Activated CD4-positive, alpha-beta T cell treated with anti-CD3 and anti-CD28 coated beads for 36 hours (primary cell): ENCODE measurements at places on chromosomes 3 and 15.

GRCh38 chr3:51539291-51539941 lies 897 bp downstream of the RAD54L2 start:
- DNase-seq: peak; percentile 74

DNA sequence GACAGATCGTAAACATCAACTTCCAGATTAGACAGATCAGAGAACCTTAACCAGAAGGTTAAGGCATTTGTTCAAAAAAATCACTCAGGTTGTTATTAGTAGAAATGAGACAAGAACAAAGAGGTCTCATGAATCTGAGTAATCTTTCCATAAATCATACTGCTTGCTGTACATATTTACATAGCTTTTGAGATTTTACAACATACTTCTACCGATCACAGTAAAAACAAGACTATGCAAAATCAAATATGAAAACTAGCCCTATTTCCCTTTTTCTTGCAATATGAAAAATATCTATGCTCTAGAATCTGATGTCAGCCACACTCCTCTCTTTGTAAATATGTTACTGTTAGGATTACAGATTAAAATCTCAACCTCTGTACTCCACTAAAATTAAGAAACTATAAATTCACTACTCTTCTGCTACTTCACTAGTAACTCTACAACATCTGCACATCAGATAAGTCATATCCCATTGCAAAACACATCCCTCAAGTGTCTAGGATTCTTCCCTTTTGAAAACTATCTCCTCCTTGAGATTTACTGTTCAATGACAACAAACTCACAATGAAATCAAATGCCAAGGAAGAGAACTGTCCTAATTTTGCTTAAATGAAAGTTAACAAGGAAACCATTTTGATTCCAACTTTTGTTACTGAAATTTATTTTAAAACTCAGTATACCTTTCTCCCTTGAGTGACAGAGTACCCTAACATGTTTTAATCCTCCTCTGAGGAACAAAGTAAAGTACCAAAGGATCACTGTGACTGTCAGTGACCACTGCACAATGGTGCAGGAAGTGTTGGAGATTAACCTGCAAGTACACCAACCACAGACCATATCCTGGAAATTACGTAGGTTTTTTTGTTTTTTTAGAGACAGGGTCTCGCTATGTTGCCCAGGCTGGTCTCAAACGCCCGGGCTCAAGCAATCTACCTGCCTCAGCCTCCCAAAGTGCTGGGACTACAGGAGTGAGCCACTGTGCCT lies 12.8 kb downstream of the DCUN1D1 start:
- no peak for DNase-seq

DNA sequence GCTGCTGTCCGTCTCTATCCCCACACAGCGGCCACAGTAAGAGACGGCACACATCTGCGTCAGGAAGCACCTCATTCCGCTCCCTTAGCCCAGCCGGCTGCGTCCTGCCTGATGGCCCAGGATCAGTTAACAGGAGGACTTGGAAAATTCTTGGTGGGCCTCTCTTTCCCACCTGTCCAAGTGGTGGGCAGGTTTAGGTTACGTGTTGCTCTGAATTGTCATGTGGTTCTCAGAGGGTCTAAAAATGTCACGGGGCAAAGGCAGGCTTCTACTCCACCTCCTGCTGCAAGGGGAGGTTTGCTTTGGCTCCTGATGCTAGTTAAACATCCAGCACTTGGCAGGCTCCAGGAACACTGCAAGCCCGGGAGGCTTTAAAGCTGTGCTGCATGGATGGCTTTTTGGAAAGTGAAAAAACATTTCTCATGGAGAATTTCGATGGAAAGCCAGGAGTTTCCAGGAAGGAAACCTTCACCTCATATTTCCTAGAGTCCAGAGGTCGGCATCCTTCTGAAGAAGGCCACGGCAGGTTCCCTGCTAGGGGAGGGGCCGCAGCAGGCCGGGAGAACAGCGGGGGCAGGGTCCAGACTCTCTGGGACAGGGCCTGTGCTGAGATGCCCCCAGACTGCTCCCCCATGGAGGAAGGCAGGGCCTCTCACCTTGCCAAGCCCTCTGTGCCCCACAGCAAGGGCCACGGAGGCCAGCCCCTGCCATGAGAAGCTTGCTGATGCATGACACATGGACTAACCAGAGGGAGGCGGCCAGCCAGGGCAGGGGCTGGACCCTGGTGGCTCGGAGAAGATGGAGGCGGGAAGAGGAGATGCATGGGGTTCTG lies 10.8 kb downstream of the CTSH start:
- DNase-seq: no peak

GRCh38 chr3:167976516-167977361 lies 119.0 kb downstream of the GOLIM4 start:
- DNase-seq: no peak

DNA sequence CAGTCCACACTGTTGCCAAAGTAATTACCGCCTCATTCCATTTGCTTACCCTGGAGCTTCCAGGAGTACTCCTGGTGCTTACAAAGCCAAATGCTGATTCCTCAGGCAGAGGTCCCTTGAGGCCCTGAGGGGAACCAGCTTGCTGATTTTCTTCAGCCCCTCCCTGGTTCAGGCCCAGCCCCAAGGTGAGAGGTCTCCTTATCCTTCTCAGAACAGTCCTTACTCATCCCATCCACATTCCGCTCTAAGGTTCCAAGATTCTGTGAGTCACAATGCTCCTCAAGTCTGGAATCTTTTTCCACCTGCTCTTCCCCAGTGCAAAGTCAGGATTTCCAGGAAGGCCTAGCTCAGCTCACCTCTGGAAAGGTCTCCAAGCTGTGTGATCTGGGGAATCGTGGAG lies 1.8 kb upstream of the ATP10A start:
- no peak for DNase-seq

GRCh38 chr3:14549256-14549919 lies 9.2 kb upstream of the GRIP2 start:
- DNase-seq: no peak

GRCh38 chr3:86890741-86891396 lies 100.1 kb downstream of the VGLL3 start:
- no peak for DNase-seq

DNA sequence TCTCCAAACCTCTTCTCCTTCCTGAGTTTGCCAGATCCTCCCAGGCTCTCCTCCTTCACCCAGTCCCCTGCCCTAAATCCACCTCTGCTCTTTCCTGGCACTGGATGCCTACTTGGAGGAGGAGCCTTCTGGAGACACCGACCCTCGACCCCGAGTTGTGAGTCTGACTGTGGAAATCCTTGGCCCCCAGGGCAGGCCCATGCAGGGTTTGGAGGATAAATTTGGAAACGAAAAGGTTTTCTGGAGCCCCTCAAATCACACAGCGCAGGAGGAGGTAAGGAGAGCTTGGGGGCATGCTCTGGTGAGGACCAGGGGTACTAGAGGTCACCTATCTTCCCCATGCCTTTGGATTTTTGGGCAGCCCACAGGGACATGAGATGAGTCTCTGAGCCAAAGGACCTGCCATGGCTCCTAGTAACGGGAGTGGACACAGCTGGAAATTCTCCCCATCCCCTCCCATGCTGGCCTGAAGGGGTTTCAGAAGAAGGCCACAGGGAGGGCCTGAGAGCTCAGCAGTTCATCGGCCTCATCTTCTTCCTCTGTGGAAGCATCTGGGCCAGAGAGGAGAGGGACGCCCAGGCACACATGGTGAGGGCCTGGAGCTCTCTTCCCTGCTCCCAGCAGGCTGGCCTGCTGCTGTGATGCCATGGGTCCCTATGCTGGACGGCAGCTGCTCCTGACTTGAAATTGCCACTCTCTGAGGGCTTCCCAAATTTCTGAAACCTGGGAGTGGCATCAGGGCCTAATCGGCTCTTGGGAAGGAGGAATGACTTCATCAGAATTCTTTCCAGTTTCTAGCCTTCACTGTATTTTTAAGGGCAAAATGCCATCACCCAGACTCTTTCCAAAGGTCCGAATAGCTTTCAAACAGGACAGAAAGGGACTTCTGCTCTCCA lies 68.6 kb upstream of the ITGA11 start:
- no peak for DNase-seq

- DNase-seq: no peak
Measured at GRCh38 chr3:174613173-174613572, 246.0 kb upstream of the NAALADL2 start.

DNA sequence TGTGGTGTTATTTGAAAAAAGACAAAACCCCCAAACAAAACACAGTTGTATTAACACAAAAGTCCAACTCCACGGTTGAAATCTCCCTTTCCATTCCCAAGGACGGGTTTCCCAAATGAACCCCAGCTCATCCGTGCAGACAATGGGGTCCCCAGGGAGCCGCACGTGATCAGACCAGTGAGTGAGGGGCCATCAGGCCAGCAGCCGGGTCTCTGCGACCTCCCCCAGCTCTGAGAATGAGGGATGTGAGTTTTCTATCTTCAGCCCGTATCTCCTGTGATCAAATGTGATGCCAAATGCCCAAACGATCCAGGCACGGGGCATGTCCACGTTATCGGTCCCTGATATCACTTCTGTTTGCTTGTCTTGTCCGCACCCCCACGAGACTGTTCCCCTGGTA lies 138.0 kb downstream of the OPA1 start:
- no peak for DNase-seq

DNA sequence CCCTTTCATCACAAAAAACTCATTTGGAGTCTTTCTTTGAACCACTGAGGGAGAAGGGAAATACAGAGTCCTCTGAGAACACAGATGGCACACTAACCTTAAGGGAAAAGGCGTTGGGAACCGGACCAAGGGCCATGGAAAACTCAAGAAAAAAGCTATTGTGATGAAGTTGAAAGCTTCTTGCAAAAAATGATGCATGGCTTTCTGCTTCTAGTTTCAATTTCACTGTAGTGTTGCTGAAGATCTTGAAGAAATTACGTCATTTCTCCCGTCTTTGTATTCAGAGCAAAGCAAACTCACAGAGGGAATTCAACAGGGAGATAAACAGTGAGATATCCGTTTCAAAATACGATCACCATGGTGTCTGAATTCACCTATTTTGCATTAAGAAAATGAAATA lies 642.3 kb upstream of the ADAMTS9 start:
- no peak for DNase-seq

- no peak for DNase-seq
Measured at GRCh38 chr3:61858054-61858453, 296.7 kb downstream of the PTPRG start.

DNA sequence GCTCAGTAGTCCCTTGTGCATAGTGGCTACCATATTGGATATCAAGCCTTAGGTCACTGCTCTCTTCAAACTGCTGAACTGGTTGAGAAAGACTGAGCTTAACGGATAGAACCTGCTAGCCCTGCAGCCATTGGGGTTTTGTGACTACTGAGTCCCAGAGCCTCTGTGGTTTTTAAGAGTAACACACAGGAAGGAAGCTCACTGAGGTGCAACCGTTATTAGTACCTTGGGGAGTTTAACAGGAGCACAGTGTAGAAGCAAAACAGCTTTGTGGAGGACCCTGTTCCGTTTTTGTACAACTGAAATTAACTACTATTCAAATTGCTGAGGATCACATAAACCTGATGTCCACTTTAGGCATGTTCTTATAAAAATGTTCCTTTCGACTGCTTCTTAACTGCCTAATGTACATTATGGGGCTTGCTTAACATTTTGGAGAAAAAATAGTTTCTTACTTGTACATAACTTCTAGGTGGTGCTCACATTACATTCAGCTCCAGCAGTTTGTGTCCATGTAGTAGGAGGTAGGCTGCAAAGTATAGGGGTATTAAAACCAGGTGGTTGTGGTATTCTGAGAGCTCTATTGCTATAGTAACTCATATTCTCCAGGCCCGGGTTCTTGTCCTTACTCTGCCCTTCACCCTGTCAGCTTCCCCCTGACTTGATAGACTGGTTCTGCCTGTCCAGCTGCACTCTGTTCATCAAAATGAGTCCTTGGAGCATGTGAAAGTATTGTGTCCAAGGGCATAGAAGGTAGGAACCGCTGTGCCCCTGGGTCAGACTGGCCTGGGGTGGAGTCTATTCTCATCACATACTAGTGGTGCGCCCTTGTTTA lies 17.3 kb downstream of the PXK start:
- no peak for DNase-seq

- DNase-seq: no peak
Measured at GRCh38 chr3:159841766-159842165, 146.9 kb upstream of the IL12A start.

DNA sequence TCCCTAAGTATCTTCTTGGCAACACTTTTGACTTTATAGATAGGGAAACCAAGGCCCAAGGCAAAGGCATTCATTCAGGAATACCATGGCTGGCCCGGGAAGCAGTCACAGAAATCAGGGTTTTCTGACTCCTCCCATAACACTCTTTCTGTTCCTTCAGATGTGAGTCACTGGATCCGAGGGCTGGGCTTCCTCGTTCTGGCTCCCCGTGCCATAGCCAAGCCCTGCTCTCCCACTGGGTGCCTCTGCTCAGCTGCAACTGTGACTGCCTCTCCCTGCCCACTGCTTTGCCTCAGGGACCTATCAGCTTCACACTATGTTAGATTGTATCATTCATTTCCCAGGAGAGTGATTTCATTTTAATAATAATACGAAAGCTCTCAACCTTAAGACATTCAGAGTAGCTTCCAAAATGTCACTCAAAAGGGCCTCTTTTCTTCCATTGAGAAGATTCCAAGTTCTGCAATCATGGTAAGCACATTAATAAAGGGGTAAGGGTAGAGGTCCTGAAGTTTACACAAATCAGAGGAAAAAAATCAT lies 50.2 kb downstream of the GABRB3 start:
- no peak for DNase-seq
